ENCODE measurements at places on chromosomes 1 and 21.

GRCh38 chr1:109527098-109527811, 12.4 kb upstream of the GPR61 start:
- DNase-seq: no peak

GRCh38 chr1:42941640-42942330, 16.9 kb downstream of the SLC2A1 start:
- DNase-seq: peak; percentile 85

- no peak for DNase-seq
Measured at GRCh38 chr1:29757866-29758780, 521.8 kb downstream of the PTPRU start.

GRCh38 chr1:22676916-22677583, 24.0 kb downstream of the C1QB start:
- no peak for DNase-seq

DNA sequence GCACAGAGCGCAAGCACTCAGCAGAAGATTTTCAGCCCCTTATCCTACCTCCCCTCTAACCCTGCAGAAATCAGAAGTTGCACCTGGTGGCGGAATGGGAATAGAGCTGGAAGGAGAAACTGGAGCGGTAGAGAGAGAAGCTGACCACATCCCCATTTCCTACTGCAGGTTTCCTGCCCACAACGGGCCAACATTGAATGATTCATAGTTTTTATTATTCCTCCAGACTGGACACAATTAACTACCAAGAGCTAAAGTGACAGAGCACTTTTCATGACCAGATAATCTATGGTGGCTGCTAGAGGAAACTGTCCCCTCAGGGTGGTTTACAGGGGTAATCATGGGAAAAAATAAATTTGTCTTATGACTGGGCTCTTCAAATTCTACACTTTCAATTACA, 21.3 kb upstream of the LRRC8D start:
- DNase-seq: peak; percentile 65

Measured in dermis blood vessel endothelial cell (primary cell).